Astrocyte (in vitro differentiated cells and primary cell): ENCODE measurements at places on chromosomes 4 and X.
A peak's percentile ranks its signal among the peaks of the same experiment; 100 is the strongest.

DNA sequence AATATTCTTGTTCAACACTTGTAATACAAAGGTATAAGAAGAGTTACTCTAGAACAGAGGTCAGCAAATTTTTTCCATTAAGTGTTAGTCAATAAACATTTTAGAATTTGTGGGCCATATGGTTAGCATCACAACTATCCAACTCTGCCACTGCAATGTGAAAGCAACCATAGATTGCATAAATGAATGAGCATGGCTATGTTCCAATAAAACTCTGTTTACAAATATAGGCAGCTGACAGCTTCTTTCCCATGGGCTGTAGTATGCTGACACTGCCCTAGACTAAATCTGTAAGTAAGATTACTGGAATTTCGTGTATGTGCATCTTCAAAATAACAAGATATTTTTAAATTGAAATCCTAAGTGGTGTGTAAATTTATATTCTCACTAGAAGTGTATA, 73.7 kb downstream of the GABRA2 start:
- DNase-seq, result no peak

GRCh38 chr4:45453258-45453853, 670.5 kb downstream of the GABRG1 start:
- DNase-seq, result peak; percentile 0

- DNase-seq, result no peak
These were observed 29.8 kb upstream of the IRAK1 start for GRCh38 chrX:154049209-154050112.

GRCh38 chr4:152825336-152825735, 45.6 kb downstream of the ARFIP1 start:
- no peak for DNase-seq

DNA sequence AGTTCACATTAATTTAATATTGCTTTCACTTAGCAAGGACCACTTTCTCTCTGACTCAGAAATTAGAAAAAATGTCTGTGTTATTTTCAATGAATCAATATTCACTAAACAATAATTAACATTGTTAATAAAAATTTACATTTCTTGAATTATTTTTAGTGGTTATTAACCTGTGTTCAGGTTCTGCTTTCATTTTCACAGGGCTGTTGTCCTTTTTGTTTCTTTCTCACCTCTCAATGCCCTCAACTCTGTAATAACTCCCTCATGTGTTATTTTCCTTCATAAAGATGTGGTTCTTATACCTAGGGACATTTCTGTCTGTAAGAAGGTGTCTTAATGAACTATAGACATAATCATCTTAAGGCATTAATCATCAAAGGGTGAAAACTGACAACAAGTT, 43.1 kb upstream of the PRR27 start:
- no peak for DNase-seq

GRCh38 chrX:149043401-149043800, 461.7 kb downstream of the IDS start:
- peak; percentile 58 for DNase-seq

GRCh38 chr4:74378573-74378972, 13.6 kb downstream of the EREG start:
- DNase-seq, result peak; percentile 6

DNA sequence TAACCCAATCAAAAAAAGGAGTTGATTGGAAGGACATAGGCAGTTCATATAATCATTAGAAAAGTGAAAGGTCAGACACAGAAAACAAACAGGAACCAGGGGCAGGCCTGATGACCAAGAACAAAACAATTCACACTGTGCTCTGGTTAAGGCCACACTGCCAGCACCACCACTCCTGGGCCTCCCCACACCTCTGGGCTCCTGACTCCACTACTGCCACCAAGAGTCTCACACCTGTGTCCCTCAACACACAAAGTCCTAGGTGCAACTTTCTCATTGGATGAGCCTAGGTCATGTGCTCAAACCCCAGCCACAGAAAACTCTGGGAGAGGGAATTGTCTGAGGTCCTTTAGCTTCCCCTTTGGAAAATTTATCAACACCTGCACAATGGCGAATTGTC, 11.1 kb upstream of the FAM9C start:
- no peak for DNase-seq

DNA sequence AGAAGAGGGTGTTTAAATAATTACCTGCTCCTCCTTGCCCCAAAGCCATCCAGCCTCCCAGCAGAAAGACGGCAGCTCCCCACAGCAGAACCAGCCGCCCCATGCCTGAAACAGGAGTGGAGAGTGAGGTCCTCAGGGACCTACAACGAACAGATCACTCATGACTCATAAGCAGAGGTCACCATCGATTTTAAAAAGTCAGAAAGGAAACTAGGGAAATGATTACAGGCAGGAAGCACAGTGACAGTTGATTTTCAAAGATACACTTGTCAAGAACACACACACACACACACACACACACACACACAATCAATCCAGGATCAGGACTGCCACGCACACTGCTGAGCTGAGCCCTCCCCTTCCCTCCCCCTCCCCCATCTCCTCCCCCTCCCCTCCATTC, at the start of gene CRLF2:
Gene CRLF2, minus strand, starts transcription at position 118 of the 400 bp plus-strand sequence. Its CDS starts 15 bp downstream, at position 103.
- DNase-seq, result no peak

DNA sequence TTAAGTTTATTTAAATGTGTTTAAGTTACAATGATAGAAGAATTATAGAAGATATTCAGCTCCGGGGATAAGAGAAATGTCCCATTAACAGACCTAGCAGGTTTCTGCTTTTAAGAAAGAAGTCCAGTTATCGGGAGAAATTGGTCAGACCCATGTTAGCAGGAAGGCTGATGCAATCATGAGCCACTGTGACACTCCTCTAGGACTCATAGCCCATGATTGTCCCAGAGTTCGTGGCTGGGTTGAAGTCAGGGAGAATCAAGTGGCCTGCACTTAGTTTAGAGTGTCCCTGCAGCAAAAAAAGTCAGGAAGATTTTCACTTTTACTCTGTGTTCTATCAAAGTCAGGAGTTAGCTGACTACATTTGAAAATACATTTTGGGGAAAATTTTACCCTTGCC, 72.0 kb downstream of the TMEM144 start:
- no peak for DNase-seq

DNA sequence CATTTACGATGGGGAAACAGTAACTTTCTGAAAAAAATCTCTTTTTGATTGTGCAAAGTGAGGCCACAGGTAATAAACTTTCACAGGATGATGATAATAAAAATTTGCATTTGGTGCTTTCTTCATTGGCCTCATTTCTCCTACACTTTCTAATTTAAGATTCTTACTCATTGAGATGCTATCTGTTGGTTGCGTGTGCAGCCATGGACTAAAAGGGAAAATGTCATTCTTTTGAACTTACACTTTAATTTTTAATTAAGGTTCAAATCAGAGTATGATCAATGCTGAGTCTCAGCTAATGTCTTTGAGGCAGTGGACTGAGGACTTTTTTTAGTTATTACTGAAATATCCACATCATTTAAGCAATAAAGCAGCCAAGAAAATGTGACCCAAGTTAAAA, 87.6 kb downstream of the SEL1L3 start:
- DNase-seq, result peak; percentile 27
